NCI-H226 (cell line): ENCODE measurements at places on chromosomes 7 and 10.
A peak's percentile ranks its signal among the peaks of the same experiment; 100 is the strongest.

DNA sequence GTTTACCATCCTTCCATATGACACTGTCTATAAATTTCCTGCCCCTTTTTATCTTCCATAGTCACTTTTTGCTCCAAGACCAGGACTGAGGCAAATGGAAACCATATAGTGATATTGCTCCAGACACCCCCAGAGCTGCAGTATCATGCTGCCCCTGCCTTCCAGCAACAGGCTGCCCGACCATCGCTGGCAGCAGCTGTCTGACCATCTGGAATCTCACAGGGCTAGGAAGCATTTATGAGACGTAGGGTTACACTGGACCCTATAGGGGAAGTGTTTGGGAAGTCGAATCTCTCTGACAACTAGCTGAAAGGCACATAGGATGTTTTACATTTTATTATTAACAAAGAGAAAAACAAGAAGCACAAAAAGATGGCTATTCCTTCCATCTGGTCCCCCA is 19.4 kb downstream of the ENO4 start:
- no peak for DNase-seq

DNA sequence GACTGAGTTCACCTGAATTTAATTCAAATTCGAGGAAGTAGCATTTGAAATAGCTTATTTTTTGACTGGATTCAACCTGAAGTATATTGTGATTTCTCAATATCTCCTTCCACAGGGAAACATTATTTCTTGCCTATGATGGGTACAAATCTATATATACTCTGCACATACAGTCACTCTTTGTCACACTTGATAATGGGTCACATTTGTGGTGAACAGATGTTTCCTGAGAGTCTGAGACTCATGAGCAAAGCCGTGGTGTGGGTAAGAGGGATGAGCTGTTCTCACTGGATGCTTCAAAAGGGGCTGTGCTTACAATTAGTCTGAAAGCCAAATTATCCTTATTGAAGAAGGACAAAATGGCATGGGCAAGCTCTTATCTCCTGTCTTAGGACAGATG is 18.0 kb upstream of the TBXAS1 start:
- DNase-seq = no peak

- DNase-seq = no peak
Observed at GRCh38 chr7:29495653-29496052, 68.0 kb upstream of the PRR15 start.

DNA sequence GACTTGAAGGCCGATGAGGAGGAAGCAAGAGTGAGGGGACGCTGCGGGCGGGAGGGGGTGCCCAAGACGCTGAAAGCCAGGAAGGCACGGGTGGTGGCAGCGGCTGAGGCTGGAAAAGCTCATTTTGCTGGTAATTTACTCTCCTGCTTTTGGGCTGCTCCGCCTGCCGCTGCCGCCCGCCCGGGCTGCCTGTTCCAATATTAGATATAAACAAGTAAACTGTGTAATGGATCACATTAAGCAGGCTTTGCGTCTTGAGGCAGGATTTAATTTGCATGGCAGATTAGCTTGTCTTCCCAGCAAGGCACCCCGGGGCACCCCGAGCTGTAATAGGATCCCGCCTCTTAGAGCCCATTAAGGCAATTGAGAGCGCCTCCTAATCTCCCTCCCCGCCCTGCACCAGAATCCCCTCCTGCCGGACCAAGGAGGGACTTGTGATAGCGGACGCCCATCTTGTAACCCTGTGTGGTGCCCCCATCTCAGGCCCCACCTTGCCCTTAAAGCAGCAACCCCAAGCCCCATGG is 46.1 kb upstream of the SLF2 start:
- no peak for DNase-seq

DNA sequence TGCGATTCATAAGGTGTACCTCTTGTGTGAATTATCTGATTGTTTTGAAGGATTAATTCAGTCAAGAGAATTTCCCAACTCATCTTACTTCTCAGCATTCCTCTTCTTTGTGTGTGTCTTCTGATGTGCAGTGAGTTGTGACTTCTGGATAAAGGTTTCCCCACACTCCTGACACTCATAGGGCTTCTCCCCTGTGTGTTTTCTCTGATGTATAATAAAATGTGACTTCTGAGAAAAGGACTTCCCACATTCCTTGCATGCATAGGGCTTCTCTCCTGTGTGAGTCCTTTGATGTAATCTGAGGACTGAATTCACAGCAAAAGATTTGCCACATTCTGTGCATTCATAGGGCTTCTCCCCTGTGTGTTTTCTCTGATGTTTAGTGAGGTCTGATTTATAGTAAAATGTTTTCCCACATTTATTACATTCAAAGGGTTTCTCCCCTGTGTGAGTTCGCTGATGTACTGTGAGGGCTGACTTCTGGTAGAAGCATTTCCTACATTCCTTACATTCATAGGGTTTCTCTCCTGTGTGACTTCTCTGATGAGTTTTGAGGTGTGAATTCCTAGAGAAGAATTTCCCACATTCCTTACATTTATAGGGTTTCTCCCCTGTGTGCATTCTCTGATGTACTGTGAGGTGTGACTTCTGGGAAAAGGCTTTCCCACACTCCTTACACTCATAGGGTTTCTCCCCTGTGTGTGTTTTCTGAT is 24.2 kb downstream of the ZNF25 start:
- DNase-seq = no peak

DNA sequence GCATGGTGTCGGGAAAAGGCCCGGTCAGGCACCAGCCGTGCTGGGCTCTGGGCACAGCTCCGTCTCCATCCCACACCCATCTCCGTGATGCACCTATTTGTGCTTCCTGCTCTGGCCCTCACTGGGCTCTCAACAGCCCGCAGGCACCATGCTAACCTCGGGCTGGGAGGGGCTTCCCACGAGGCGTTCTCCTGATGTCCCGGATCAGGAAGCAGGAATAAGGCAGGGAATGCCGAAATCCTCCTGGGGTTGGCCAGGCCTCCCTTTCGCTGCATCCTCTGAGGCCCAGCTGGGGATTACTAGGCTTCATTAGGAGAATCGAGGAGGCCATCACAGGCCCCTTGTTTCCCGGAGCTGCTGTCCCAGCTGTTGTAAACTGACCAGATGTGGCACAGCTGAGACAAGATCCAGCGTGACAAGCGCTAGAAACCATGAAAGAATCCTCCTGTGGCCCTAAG is 72.0 kb downstream of the FAM53B start:
- no peak for DNase-seq

- no peak for DNase-seq
Observed at GRCh38 chr10:5293691-5294550, 70.8 kb upstream of the UCN3 start.

- no peak for DNase-seq
Observed at GRCh38 chr7:140005341-140005740, 57.4 kb downstream of the PARP12 start.

DNA sequence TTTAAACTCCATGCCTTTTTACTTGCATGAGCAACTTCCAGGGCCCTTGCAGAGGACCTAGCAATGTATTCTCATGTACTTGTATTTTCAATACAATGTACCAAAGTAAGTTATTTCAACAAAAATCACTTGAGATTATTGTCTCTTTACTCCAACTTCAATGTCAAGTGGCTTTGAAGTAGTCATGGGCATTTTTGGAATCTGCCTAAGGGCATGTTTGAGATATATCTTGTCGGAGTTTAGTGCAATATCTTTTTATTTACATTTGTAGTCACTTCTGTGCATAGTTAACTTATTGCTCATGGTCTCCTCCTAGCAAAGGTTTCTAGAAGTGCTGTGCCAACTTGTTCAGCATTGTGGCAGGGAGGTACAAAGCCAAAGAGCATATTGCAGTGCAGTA is 508.7 kb upstream of the SEMA3D start:
- peak; percentile 85 for DNase-seq

- no peak for DNase-seq
Observed at GRCh38 chr7:81410471-81411117, 359.3 kb downstream of the HGF start.

- no peak for DNase-seq
Observed at GRCh38 chr10:93915598-93915997, 21.8 kb downstream of the SLC35G1 start.
